ENCODE measurements at places on chromosomes 12 and 14. TPM values are rescaled to one million over a fixed set of nuclear protein-coding genes. Genes with fewer than 3 reads are reported as not detected.

Gene NOXRED1
- total RNA-seq: 1.2 TPM

Gene NKX2-1
- total RNA-seq: 0.82 TPM

Gene RAB15
- 24.1 TPM for total RNA-seq

Gene SOAT2
- total RNA-seq: under 0.01 TPM

Gene OVCH1
- total RNA-seq: 0.41 TPM

Gene TSHR
- total RNA-seq: 0.41 TPM

Gene OTX2
- 0.41 TPM for total RNA-seq

Gene REP15
- total RNA-seq: 0.82 TPM

Gene ZNF385A
- 1.2 TPM for total RNA-seq

All from frontal cortex (tissue), 4 donors.